ENCODE measurements at places on chromosomes 12 and 14.

DNA sequence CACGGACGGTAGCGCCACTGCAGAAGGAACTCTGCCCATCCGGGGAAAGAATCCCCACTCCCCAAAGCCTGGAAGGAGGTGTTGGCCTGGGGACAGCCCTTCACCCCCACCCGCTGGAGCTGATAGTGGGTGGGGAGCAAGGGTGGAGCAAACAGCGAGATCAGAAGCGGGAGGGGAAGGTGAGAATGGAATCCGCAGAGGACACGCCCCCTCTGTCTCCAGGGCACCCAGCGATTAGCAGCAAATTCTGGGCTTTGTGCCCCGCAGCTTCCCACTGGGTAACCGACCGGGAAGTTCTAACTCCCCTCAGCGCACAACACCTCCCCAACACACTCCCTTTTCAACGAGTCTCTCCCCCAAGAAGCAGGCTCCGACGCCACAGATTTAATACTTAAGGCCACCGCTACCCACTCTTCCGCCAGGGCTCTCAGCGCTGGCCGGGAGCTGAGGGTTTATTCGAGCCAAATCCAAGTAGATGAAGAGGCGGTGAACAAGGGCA is 1.4 kb downstream of the SLC25A29 start:
- DNase-seq = peak; percentile 27

DNA sequence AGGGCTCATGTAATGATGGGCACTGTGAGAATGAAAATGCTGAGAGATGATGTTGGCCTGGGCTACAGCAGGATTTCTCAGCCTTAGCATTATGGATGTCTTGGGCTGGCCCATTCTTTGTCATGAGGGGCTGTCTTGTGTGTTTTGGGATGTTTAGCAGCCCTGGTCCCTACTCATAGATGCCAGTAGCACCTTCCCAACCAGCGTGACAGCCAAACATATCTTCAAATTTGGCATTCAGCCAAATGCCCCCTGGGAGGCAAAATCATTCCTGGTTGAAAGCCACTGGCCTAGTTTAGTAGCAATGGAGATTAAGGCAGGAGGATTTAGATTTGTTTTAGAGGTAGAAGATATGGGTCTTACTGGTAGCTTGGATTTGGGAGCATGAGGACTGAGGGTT is 26.6 kb downstream of the UBE3B start:
- no peak for DNase-seq

- no peak for DNase-seq
These were observed 34.2 kb downstream of the DTX1 start for GRCh38 chr12:113090740-113091139.

DNA sequence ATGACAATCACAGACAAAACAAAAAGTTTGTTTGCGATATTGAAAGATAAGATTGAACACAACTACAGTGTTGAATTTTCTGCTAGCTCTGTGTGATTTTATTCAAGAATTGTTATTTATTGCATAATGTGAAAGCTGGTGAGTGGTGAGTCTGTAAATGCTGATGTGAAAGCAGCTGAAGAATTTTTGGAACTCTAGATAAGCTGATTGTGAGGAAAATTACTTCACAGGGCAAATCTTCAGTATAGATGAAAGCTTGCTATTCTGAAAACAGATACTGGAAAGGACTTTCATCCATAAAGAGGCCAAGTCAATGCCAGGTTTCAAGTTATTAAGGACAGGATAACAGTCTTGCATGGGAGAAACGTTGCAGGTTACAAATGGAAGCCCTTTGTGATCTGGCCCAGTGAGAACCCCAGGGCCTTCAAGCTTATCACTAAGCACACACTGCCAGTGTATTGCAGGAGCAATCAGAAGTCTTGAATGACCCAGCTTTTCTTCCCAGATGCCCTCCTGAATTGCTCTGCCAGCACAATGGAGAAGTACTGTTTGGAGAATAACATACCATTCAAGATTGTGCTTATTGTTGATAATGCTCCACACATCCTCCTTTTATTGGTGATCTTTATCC is 153.7 kb downstream of the PCNX1 start:
- no peak for DNase-seq

GRCh38 chr12:9669534-9669933 is at the start of gene CLEC2D:
CLEC2D (plus strand) TSS chr12:9669713; CDS start chr12:9669735, 22 bp downstream.
- DNase-seq = no peak

GRCh38 chr14:47154276-47154797 is 502.8 kb upstream of the RPL10L start:
- DNase-seq = no peak

DNA sequence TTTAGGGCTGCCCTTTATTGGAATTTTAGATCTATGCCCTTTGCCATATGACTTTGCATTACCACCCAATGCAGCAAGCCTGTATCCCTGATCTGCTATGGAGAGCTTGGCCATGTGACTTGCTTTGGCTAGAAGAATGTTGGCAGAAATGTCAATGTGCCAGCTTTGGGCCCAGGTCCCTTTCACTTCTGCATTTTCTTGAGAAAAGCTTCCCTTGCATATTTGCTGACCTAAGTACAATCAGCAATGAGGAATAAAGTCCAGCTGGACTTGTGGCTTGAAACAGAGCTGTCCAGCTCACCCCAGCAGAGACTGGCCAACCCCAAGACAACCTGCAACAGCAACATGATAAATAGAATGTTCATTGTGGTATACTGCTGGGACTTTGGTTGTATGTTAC is 135.9 kb downstream of the PAH start:
- DNase-seq = no peak

- DNase-seq = no peak
These were observed 29.4 kb downstream of the PLEKHG7 start for GRCh38 chr12:92732216-92732615.

DNA sequence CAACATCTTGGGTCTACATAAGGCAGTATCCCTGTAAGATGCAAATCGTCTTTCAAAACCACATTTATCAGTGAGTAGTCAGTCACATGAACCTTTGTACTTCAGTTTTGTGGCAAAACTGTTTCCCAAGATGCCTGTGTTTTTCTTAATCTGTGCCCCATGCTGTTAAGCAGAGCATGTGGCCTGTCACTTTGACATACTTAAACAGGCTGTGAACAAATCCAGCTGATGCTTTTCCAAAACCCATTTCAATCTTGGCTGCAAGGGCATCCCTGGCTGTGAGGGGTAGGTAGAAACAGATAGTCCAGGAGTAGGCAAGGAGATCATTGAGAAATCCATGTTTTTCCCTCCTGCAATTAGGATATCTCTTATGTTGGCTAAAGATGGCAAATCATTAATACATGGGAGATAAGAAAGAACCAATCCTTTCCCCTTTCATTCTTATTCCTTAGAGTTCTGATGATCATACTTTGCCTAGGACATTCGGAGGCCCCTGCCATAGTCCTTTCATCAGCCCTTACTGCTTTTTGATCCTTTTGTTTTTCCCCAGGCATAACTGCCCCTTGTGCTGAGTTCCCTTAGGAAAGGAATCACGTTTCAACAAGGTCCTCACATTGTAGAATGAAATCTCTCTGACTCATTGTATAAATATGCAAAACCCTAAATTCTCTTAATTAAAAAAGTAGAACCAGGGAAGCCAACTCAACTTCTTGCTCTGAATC is 121.1 kb upstream of the EEA1 start:
- DNase-seq = no peak

DNA sequence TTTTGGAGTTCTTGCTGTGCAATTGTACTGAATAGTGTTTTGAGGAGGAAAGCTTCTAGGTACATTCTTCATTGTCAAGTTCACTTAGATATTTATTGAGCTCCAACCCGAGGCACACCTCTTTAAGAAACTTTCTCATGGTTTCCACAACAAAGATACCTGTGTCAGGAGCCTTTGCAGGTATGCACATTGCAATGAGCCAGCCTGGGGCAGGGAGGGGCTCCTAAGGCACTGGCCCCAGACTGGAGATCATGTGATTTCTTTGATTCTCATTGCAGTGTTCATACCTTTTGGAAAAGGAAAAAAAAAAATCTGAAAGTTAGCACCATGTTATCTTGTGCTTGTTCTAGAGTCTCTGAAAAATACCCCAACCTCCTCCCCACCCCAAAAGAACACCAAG is 80.3 kb downstream of the PRMT8 start:
- DNase-seq = no peak

DNA sequence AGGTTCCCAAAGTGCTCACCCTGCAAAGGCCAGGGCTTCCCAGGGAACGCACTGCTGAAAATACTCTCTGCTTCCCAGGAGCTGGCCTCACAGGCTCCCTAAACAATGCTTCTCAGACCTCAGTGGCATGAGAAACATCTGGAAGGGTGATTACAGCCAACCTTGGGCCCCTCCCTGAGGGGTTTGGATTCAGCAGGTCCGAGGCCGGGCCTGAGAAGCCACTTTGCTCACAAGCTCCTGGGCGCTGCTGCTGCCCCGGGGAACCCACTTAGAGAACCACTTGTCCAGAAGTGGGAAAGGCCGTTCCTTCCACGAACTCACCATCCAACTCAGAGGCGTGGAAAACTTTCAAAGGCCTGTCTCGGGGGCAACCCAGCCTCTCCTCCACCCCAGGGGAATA is 130.5 kb downstream of the PIWIL1 start:
- DNase-seq = no peak

- DNase-seq = no peak
These were observed 343.4 kb downstream of the LRIG3 start for GRCh38 chr12:58576916-58577315.

DNA sequence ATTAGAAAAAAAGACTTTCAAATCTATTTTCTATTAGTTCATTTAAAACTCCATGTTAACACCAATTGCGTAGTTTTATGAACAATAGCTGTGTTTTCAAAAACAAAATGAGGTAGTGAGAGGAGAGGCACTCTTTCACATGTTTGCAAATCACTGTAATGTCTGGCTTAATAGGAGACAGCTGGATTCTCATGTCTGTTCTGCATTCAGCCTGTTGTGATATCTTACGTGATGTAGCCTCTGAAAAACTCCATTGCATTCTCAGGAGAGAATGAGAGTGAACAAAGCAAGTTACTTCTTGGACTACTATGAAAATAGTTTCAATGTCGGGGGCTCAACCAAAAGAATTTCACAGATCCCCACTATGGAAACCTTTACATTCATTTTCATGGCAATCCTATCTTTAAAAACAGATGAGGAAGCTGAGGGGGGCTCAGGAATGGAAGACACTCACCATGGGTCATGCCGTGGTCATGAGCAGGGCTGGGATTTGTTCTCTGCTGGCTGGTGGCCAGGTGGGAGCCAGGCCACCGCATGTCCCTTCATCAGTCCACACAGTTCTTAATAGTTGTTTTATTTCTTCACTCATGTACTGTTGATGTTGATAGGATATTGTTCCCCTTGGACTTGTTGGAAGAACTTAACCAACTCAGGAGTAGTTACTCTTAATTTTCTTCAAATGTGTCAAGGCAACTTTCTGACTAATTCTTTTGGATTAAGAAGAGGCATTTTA is 346.2 kb upstream of the FAR2 start:
- no peak for DNase-seq

DNA sequence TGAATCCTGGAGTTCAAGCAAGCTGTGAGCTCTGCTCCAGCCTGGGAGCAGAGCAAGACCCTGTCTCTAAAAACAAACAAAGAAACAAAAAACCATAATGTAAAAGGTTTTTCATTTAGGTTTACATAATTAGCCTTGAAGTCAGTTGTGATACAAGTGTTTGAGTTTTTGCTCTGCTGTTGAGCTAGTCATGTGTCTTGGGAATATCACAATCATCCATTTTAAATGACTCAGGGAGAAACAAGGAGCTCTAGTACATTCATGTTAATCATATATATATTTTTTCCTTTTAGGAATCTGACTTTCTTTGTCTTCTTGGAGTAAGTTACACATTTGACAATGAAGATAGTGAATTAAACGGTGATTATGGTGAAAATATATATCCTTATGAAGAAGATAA is 12.9 kb downstream of the MIA2 start:
- no peak for DNase-seq

- DNase-seq = no peak
These were observed 22.0 kb upstream of the HSP90B1 start for GRCh38 chr12:103908246-103908541.

GRCh38 chr14:87944987-87945604 is 47.9 kb downstream of the GALC start:
- DNase-seq = no peak

GRCh38 chr14:72781561-72782508 is 112.1 kb downstream of the DPF3 start:
- no peak for DNase-seq

- no peak for DNase-seq
These were observed 2.8 kb upstream of the TMEM52B start for GRCh38 chr12:10175846-10176636.

- DNase-seq = no peak
These were observed 50.8 kb downstream of the RPS6KA5 start for GRCh38 chr14:91009501-91010152.

DNA sequence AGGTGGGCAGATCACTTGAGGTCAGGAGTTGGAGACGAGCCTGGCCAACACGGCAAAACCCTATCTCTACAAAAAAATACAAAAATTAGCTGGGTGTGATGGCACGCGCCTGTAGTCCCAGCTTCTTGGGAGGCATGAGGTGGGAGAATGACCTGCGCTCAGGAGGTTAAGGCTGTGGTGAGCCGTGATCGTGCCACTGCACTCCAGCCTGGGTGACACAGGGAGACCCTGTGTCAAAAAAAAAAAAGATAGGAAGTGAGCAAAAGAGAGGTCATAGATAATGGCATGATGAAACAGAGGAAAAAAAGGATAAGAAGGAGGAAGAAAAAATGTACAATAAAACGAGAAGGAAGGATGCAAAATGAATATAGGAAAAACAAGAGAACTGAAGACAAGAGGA is 159.5 kb downstream of the ETV6 start:
- no peak for DNase-seq

GRCh38 chr12:62249419-62249818 is 10.8 kb upstream of the USP15 start:
- no peak for DNase-seq

Measured in NCI-H2081 treated with DMSO at 0.1 percent for 48 hours (cell line).